Stimulated activated CD8-positive, alpha-beta memory T cell treated with anti-CD3 and anti-CD28 coated beads, Interleukin-7, amount 100 ng/mL, for 1 hour (primary cell): ENCODE measurements at places on chromosomes 3 and 15.

DNA sequence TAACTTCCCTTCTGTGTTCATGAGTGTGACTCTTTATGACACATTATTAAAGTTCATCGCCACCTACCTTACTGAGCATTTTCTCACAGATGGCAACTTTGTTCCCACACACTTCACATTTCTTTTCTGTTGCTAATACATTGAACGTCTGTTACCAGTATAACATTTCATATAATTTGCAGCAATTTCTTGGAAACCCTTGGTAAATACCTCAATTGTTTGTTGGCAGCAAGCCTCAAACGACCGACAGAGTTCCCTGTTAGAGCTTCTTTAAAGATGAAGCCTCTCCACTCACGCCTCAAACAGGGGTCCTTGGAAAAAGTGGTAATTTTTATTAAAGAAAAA is 3.2 kb upstream of the CHSY1 start:
- DNase-seq: no peak

GRCh38 chr3:54180921-54181320 is 58.6 kb downstream of the CACNA2D3 start:
- no peak for DNase-seq

- DNase-seq: no peak
Observed at GRCh38 chr3:74515451-74515850, 99.0 kb downstream of the CNTN3 start.

GRCh38 chr3:197333901-197334639 is 35.7 kb upstream of the DLG1 start:
- DNase-seq: no peak

DNA sequence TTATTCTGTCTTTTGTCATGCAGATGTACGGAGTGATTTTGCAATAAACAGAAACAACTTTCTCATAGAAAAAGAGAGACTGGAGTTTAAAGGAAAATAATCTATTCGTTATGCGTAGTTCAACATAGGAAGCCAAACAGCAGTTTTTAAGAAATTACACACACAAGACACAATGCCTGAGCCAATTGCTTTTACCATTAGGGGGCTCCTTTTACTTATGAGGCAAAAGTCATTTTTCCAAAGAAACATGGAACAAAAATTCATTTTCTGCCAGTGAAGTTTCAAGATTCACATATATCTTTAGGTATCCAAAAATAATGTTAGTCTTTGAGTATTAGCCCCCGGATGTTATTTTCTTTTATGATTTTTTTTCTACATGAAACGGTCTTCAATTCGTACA is 10.7 kb downstream of the CNTN6 start:
- no peak for DNase-seq

GRCh38 chr15:45106002-45106790 is 7.8 kb downstream of the DUOX2 start:
- DNase-seq: no peak

DNA sequence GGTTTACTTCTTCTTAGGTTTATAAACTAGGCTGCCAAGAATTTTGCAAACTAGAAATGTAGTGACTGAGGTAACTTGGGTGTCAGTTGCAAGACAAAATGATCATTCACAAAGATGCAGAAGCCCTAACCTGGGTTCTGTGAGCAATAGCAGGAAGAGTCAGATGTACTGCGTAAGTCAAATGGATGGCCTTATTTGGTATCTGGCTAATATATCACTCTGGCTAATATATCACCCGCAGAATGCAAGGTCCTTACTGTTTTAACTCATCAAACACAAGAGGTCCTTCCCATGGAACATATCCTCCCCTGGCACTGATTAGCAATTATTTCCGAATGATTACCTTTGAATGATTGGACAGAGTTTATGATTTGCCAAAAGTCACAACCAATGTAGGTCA is 37.4 kb downstream of the RBMS3 start:
- DNase-seq: no peak

DNA sequence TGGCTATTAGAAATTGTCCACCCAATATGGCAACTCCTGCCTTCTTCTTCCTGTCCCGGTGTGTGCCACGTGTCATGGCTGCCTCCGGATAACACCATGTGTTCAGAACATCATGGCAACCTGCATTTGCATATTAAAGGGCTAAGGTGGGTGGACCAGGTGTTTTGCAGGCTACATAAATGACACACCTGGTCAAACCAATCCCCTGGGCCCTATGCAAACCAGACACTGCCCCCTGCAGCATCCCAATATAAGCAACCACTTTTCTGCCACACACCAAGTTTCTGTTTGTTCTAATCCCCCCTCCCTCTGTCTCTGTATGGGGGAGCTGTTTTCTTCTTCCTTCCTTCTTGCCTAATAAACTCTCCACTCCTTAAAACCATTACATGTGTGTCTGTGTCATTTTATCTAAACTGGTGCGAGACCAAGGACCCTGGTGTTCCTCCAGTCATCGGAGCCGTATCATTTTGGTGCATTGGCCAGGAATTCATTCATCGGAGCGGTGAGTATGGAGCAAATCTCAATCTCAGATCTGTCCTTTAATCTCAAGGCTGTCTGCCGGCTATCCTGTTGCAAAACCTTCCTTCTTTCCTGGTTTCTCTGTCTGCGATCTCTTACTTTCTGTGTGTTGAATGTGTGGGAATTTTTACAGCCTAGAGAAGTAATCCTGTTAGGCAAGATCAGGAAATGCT is 44.5 kb downstream of the NCEH1 start:
- no peak for DNase-seq

DNA sequence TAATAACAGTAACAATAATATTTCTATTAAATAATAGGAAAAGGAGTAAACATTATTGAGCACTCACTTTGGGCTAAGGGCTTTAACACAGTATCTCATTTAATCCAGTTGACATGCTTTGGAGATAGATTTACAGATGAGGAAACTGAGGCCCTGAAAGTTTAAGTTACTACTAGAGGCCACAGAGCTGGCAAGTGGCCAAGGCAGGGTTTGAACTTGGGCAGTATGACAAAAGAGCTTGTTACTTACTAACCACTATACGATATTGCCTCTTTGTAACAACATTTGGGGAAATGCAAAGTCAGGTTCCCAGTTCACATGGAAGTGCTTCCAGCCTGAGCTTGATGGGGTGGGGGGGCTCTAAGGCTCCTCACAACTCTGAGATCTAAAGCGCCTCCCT is 149.1 kb upstream of the LMCD1 start:
- no peak for DNase-seq

DNA sequence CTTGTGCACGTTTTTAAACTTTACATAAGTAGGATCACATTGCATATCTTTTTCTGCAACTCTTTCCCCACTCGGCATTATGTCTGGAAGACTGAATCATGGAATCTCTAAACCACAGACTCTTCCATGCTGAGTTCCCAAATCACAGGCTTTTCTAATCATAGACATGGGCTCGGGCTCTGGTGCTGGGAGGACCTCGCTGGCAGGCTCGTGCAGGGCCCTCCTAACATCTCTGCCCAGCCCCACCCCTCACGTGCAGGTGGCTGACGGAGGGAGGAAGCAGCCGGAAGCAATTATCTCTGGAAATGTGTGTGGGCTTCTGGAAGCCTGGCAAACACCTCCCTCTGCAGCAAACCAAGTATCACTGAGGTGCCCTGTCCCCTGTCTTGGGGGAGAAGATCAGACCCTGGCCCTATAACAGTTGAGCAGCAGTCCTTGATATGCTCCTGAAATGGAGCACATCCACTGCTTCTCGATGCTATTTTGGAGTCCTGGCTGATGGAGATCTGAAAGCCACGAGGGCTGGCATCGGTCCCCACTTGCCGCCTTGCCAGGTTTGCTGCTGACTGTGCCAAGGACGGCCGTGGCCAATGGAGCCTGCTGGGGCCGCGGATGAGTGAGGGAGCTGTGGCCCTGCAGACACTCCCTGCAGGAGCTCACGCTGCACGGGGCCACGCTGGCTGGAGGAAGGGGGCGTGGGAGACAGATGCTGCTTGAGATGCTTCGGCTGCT is 4.4 kb upstream of the IQSEC1 start:
- DNase-seq: no peak

DNA sequence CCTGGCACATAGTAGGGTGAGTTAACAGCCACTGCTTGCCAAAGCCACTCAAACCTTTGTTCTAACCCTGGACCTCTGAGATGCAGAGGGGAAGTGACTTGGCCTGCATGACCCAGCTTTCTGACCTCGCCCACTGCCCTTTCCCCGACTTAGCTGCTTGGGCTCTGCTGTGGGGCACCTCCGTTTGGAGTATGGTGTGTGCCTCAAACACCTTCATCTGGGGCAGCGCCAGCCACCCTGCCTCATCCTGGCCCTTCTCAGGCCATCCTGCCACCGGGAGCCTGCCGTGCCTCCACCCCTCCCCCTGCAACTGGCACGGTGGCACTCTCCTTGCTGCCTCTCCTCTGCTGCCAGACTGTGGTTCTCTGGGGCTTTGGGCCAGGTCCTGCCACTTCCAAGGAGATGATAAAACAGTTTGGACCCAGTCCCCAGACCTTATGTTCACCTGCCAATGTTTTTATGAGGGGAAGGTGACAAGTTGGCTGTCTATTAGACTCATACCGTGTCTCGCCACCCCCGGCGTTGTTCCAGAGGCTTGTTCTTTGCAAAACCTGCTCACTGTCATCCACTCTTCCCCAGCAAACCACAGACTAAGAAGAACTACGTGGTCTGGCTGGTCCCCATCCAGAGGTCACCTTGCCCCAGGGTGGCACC is 32.2 kb downstream of the SLC6A6 start:
- no peak for DNase-seq

DNA sequence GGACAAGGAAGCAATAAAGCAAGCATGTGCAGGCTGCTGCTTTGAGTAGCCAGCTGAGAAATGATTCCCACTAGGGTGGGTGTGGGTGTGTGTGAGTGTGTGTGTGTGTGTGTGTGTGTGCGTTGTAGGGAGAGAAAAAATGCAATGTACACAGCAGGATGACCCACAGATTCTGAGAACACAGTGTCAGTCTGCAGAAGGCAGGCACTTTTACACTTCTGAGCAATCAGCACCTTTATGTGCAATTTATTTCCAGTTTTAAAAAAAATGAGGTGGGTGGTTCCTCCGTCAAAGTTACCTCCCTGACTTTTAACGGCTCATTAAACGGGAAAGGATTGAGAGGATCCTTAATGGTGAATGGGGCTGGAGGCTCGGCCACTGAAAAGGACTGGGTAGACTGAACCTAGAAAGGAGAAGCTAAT is 38.5 kb upstream of the LIPC start:
- DNase-seq: no peak

DNA sequence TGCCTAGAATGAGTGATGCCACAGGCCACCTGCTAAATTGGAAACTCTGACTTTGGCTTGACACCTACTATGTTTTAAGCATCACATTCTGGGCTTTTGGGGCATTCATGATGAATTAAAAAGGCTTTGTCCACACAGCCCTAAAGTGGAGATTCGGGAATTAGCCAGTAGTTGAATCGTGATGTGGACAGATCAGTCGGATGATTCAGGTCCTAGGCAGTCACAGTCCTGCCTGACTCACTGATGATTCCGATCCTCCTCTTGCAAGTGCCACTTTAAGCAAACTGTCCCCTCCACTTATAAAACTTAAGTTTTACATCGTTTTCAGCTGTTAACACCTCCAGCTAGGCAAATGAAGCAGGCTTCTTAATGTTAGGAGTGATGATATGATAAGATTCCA is 75.3 kb downstream of the SYNPR start:
- DNase-seq: no peak

- DNase-seq: no peak
Observed at GRCh38 chr3:42226470-42227425, 39.2 kb downstream of the CCK start.

DNA sequence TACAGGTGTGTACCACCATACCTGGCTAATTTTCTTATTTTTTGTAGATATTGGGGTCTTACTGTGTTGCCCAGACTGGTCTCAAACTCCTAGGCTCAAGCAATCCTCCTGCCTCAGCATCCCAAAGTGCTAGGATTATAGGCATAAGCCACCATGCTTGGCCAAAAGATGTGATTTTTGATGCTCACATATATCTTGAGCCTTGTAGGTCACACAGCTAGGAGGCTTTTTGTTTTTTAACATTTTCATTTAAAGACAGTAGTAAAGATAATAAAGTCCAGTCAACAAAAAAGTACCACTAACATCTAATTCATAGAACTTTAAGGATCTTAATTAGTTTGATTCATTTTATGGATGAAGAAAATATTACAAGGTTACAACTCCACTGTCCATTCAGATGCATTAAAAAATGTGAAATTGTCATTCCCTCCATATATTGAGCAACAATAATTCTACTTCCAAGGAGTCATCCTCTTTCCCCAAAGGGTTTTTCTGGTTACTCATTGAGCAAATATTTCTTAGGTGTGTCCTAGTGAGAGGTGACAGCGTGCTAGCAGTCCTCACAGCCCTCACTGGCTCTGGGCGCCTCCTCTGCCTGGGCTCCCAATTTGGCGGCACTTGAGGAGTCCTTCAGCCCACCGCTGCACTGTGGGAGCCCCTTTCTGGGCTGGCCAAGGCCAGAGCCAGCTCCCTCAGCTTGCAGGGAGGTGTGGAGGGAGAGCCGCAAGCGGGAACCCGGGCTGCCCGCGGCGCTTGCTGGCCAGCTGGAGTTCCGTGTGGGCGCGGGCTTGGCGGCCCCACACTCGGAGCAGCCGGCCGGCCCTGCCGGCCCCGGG is 8.3 kb upstream of the TASOR start:
- DNase-seq: no peak

DNA sequence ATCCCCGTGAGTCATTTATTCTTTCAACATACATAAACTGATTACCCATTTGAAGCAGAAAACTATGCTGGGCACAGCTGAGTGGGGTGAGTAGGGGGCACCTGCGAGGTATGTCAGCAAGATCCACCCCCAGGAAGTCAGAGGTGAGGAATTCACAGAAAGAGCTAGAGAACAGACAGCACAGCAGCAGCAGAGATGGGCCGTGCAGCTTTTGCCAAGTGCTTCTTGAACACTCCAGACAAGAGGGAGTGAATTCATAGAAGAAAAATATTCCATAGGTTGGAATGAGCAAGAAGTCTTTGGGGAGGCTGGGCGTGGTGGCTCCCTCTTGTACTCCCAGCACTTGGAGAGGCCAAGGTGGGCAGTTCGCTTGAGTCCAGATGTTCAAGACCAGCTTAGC is 9.4 kb upstream of the ADCY5 start:
- no peak for DNase-seq

DNA sequence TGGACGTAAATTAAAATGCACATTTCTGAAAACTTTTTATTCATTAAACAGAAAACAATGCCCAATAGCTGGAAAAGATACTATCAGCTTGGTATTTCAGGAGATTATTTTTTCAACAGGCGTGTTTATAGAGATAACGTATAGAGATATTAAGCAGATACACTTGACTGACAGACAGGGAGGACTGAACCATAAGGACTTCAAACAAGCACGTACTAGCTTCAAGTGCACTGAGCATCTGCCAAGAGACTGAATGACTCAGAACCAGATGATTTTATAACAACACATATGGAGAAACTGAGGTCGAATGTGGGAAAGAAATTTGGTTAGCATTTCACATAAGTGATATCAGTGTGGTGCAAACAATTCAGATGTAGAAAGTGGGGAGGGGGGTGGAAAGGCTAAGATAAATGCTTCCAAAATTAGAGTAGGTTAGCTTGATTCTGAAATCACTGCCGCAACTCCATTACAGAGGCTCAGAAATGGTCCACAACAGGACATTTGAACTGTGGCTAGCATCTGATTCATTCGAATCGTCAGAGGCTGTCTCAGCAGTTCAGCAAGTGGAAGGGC is 103.5 kb downstream of the SEMA6D start:
- DNase-seq: no peak
